ENCODE measurements at places on chromosomes 4 and X. TPM values are rescaled to one million over a fixed set of nuclear protein-coding genes. Genes with fewer than 3 reads are reported as not detected.
A peak's percentile ranks its signal among the peaks of the same experiment; 100 is the strongest.

Gene PORCN
- 12.0 TPM for polyA plus RNA-seq

DNA sequence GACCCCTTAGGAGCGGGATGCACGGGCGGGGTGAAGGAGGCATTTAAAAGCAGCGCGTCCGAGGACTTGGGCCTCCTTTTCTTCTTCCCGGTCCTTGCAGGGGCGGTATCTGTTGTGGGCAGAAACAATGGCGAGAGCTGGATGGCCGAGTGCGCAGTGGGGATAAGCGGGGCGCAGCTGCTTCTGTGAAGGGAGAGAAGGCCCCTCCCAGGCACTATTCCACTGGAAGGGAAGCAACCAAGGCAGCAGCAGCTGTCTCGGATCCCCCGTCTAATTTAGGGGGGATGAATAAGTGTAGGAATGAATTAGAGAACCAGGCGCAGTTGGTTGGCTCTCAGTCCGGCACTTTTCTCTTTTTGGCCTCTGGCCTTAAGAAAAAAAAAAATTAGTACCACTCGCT lies 995 bp downstream of the SMARCA5 start:
- DNase-seq, result peak; percentile 83

GRCh38 chr4:53563824-53564223 lies 27.5 kb downstream of the LNX1 start:
- DNase-seq, result no peak

Gene NAA15
- polyA plus RNA-seq, result 10.5 TPM

DNA sequence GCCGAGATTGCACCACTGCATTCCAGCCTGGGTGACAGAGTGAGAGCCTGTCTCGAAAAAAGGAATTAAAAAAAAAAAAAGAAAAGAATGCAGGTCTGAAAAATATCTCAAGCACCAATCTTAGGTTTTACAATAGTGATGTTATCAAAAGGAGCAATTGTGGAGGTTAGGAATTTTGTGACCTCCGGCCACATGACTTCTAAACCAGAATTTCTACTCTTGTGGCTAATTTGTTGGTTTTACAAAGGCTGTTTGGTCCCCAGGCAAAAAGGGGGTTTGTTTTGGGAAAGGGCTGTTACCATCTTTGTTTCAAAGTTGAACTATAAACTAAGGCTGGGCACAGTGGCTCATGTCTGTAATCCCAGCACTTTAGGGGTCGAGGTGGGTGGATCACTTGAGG lies 15.4 kb upstream of the ZNF41 start:
- DNase-seq, result no peak

GRCh38 chr4:145132511-145133098 lies 34.5 kb downstream of the ABCE1 start:
- peak; percentile 49 for DNase-seq

Gene RS1
- 2.7 TPM for polyA plus RNA-seq

DNA sequence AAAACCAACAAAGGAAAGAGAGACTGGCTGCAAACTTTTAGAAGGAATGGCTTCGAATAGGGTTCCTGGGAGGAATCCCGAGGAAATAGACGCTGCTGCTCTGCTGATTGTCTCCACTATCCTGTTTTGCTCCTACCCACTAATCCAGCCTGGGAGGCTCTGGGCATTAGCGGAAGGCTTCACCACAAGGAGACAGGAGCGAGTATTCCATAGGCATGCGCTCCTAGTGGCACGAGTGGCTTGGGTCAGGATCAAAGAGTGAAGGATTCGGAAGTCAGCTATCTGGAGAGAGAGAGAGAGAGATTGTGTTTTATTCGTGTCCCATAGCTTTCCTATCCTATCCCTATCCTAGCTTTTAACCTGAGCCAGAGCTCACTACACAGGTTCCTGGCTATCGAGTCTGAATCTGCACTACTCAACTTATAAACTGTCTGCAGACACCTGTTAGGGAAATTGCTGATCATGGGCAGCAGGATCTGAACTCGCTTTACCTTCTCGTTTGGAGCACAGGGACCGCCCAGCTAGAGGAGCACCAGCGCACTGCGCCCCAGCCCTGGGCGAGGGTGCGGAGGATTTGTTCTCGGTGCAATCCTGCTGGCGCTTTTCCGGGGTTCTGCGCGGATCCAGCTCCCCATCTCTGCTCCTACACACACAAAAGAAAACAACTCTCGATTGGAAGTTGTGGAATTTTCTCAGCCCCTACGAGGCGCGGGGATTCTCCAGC lies 740 bp upstream of the NPY2R start:
- DNase-seq, result peak; percentile 29

- no peak for DNase-seq
Observed at GRCh38 chrX:134537179-134537955, 77.4 kb downstream of the HPRT1 start.

- DNase-seq, result no peak
Observed at GRCh38 chr4:166284221-166284620, 411.2 kb downstream of the TLL1 start.

GRCh38 chr4:184450045-184450444 lies 24.3 kb downstream of the IRF2 start:
- DNase-seq, result no peak

Gene CACNA1F
- polyA plus RNA-seq, result 0.41 TPM

- no peak for DNase-seq
Observed at GRCh38 chr4:152556834-152557233, 20.9 kb upstream of the FBXW7 start.

DNA sequence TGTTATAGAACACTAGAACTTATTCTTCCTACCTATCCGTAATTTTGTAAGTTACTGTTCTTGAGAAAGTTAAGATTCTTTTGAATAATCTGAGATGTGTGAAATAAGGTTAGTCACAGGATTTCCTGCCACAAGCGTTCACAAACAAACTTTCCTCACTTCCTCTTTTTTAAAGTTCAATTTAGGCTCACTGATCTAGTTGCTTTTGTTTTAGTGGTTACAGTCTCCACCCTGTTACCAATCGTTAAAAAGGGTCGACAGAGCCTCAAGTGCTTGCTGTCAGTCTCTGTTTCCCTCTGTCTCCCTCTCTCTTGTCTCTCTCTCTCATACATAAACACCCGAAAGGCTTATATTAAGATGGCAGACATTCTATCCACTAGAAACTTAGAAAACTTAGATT lies 35.9 kb upstream of the STK26 start:
- no peak for DNase-seq

Gene PKD2
- 9.8 TPM for polyA plus RNA-seq

- peak; percentile 70 for DNase-seq
Observed at GRCh38 chr4:40719008-40719623, 30.6 kb upstream of the NSUN7 start.

DNA sequence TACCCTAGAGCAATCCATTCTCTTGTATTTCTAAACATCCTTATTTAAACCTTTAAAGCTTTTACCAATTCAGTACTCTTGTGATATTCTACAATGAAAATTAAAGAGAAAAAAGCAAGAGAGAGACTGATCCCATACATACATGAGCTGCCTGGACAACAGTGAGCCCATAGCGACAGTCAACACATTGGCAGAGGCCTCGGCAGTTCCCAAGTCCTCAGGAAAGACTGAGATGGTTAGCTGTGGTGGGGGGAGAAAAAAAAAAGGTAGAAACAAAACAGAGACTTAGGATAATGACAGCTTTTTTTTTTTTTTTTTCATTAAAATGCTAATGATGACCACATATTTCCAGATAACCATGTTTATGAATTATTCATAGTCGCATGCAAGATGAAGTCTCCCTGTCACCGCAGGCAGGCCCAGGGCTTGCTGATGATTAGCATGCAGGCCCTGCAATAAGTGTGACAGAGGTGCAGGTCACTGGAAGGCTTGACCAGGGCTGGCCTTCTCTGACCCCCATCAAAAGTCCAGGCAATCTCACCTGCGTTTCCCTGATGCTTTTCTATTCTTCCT lies 148.8 kb downstream of the APBB2 start:
- no peak for DNase-seq

GRCh38 chr4:125398263-125399002 lies 83.7 kb downstream of the FAT4 start:
- no peak for DNase-seq

DNA sequence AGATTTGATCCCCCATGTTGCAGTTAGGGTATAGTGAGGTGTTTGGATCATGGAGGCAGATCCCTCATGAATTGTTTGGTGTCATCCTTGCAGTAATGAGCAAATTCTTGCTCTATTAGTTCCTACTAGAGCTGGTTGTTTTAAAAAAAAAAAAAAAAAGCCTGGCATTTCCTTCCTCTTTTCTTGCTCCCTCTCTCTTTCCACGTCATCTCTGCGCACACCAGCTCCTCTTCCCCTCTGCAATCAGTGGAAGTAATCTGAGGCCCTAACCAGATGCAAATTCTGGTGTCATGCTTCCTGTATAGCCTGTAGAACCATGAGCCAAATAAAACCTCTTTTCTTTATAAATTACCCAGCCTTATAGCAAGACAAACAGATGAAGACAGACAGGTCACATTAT lies 24.5 kb downstream of the WDR17 start:
- DNase-seq, result no peak

DNA sequence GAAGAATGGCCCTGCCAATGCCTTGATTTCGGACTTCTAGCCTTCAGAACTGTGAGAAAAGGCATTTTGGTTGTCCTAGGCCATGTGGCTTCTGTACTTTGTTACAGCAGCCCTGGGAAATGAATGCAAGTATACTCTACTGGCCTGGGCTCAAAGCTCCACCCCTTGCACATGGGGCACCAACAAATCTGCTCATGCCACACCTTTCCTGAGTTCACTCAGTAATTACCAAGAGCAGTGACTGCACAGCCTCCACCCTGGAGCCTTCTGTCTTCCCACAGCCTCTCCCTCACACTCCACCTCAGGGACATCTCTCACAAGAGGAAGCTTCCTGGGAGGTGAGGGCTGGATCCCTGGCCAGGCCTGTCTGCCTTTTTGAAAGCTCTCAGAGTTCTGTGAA lies 29.1 kb upstream of the GAB1 start:
- no peak for DNase-seq

DNA sequence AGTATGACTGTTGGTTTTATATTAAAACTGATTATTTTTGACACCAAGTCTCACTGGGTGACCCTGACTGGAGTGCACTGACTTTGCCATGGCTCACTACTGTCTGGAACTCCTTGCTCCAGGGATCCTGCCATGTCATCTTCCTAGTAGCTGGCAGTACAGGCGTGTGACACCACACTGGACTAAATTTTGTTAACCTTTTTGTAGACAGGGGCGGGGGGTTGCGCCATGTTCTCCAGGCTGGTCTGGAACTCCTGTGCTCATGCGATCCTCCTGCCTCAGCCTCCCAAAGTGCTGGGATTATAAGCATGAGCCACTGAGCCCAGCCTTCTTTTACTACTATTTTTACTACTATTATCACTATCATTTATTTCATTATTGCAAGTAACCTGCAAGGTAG lies 8.9 kb downstream of the XAGE1A start:
- no peak for DNase-seq

GRCh38 chr4:10063544-10064300 lies 42.4 kb upstream of the SLC2A9 start:
- peak; percentile 73 for DNase-seq

- no peak for DNase-seq
Observed at GRCh38 chr4:140038031-140038533, 115.9 kb downstream of the MAML3 start.

DNA sequence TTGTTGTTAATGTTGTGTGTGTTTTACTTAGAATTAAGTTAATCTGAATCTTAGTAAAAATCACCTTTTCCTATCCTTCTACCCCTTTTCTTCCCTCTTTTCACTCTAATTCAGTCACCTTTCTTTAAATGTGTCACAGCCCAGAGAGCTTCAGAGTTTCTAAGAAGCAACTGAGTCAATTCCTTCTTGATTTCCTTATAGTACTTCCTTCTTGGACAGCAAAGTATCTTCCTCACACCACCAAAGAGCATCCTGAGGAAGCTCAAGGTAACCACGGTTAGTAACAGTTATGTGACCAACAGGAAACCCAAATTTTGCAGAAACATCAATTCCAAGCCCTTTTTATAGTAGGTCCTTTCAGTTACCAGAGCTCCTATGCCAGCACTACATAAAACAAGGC lies 243.2 kb upstream of the BMP3 start:
- DNase-seq, result no peak

GRCh38 chr4:40986375-40986774 lies 228.0 kb downstream of the APBB2 start:
- no peak for DNase-seq

Gene DOK7
- polyA plus RNA-seq, result 0.53 TPM

GRCh38 chr4:14652522-14652921 lies 349.8 kb upstream of the CPEB2 start:
- DNase-seq, result no peak

GRCh38 chr4:36285784-36286480 lies 4.5 kb downstream of the DTHD1 start:
- no peak for DNase-seq

Gene CLIC2
- polyA plus RNA-seq, result 27.1 TPM

GRCh38 chr4:36884151-36884550 lies 360.4 kb upstream of the NWD2 start:
- no peak for DNase-seq

GRCh38 chr4:139814323-139815015 lies 148.8 kb downstream of the MGST2 start:
- DNase-seq, result peak; percentile 57

GRCh38 chrX:6468706-6469105 lies 66.2 kb downstream of the VCX3A start:
- no peak for DNase-seq

- DNase-seq, result no peak
Observed at GRCh38 chrX:23341452-23341851, 6.8 kb downstream of the PTCHD1 start.

Gene CCDC120
- 5.1 TPM for polyA plus RNA-seq

DNA sequence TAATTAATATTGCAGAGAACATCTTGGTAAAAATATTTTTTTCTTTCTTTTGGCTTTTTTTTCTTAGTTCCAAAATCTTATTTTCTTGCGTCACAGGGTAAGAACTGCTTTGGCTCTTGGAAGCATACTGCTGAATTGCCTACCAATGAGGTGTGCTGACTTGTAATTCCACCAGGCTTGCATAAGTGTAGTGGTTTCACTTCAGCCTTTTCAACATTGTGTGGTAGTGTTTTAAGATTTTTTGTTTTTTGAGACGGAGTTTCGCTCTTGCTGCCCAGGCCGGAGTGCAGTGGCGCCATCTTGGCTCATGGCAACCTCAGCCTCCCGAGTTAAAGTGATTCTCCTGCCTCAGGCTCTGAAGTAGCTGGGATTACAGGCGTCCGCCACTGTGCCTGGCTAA lies 42.4 kb downstream of the N4BP2 start:
- no peak for DNase-seq

Gene MAGEA12
- polyA plus RNA-seq, result not detected

Gene HMX1
- polyA plus RNA-seq, result not detected

Data from lung (tissue), 17 donors.